ENCODE measurements at places on chromosomes 2 and 18.
A peak's percentile ranks its signal among the peaks of the same experiment; 100 is the strongest.

DNA sequence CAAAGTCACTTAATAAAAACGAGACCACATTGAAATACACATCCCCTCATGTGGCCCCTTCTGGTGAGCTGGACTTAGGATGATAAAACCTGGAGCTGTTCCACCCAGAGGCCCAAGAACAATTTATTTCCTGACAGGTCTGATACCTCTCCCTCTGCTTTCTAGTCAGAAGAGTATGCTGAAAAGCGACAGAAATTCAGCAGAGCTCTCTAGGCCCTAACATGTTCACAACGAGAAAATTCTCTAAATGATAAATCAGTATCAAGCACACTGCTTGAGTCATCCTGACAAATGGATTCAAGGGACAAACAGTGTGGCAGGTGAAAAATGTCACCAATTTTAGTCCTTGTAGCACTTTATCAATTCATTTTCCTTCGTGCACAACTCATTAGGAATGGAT, 233.5 kb downstream of the PID1 start:
- no peak for DNase-seq

DNA sequence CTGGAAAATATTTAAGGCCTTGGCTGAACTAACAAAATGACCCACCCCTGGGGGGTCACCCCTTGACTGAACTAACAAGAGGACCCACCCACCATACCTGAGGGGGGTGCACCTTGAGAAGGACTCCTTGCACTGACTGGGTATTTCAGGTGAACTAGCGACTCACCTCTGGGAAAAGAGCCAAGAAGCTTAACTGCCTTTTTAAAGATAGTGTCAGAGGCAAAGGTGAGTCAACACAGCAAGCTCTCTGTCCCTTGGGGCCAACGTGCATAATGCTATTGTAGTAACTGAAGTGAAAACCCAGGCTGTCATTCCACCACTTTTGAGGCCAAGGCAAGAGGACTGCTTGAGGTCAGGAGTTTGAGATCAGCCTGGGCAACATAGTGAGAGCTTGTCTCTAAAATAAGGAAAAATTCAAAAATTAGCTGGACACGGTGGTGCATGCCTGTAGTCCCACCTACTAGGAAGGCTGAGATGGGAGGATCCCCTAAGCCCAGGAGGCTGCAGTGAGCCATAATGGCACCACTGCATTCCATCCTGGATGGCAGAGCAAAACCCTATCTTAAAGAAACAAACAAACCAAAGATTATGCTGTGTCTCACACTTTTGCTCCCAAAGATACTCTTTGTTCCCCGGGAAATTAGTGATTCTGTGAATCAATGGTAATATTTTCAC, 36.4 kb upstream of the ZCCHC2 start:
- peak; percentile 23 for DNase-seq

DNA sequence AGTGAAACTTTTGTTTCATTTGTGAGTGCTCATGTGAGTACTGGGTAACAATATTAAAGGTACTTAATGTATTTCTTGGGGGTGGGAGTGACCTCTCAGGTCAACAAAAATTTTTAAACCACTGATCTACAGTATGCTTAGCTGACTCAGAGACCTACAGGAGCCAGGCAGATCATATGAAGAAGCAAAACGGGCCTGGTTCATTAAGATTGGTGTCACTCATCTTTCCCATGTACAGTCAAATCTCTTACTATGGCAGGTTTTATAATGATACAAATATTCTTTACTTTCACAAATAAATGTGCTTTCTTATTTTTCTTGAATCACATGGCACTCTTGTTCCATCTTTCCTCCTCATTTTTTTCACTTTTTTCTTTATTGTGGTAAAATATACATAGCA, 7.7 kb upstream of the TMSB10 start:
- DNase-seq, result no peak

DNA sequence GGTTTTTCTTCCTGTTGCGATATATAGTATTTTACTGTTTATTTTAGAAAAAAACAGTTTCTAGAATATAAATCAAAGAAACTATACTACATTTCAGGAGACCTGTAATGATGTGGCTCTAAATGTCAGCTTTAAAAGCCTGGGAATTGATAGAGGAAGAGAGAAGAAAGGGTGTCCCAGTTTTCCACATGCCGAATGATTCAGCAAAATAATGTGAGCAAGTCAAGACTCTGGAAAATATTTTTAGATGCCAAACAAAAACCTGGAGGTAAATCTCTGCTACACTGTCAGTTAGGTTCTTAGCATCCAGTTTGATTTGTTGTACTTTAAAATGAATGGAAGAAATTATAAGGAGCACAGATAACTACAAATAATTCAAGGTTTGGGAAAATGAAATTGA, 67.1 kb upstream of the DSG1 start:
- no peak for DNase-seq

DNA sequence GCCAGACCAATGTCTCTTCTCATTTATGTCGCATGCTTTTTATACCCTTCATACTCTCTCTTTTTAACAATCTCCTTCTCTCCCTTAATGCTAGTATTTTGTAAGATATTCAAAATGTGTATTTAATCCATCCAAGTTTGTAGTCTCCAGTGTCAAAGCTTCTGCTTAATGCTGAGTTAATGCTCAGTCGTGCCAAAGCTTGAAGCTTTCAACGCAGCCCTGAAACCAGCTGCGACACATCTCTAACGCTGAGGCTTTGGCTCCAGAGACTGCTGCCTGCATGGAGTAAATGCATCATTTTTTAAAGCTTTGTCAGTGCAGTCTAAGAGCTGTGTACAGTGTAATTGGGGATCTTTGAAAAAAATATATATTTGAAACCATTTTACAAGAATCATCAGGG, 2108.8 kb upstream of the PIK3C3 start:
- DNase-seq, result no peak

DNA sequence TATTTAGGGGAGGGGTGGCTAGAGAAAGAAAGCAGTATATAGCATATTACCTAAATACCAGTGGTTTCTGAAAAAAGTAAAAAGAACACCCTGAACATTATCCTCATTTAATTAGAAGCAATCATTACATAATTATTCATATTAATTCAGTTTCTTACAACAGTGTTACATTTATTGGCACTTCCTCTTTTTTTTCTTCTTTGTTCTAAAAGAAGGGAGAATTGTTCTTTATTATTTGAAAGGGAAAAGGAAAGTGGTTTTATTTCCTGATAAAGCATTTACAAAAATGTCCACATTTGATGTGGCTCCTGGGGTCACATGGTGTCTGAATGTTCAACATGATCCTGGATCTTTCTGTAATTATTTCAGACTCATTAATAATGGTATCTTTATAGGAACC, 254.9 kb upstream of the ZEB2 start:
- no peak for DNase-seq

DNA sequence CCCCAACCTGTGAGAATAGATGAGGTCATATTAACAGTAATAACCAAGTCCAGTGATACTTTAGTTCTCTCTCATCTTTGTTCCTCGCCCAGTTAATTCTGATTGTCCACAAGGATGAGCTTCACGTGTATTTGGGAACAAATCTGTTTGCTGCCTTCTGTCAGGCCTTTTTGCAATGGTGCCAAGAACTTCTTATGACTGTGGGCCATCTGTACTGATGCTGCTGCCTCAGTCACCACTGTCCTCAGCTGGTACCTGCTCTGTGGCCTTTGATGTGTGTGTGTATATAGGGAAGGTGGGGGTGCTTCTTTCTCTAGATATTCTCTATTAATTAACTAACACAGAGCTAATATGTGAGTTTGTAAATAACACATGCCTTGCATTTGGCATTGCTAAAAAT, 392.9 kb downstream of the TGIF1 start:
- no peak for DNase-seq

- DNase-seq, result no peak
Observed at GRCh38 chr18:51426996-51427395, 229.5 kb upstream of the MEX3C start.

DNA sequence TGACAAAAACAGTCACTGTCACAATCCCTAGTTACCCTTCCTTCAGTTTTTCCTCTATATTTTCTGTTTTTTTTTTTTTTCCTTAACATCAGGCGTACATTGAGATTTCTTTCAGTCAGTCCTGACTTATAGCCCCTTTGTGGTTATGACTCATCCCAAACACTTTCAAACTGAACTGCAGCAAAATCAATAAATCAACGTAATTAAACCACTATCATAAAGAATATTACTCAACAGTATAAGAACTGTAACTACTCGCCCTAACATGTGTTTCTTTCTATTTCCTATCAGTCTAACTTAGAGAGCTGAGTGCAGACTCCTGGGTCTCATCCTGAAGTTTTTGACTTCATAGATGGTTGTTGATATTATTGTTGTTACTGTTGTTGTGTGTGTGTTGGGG, 523.5 kb downstream of the LRRTM4 start:
- no peak for DNase-seq

DNA sequence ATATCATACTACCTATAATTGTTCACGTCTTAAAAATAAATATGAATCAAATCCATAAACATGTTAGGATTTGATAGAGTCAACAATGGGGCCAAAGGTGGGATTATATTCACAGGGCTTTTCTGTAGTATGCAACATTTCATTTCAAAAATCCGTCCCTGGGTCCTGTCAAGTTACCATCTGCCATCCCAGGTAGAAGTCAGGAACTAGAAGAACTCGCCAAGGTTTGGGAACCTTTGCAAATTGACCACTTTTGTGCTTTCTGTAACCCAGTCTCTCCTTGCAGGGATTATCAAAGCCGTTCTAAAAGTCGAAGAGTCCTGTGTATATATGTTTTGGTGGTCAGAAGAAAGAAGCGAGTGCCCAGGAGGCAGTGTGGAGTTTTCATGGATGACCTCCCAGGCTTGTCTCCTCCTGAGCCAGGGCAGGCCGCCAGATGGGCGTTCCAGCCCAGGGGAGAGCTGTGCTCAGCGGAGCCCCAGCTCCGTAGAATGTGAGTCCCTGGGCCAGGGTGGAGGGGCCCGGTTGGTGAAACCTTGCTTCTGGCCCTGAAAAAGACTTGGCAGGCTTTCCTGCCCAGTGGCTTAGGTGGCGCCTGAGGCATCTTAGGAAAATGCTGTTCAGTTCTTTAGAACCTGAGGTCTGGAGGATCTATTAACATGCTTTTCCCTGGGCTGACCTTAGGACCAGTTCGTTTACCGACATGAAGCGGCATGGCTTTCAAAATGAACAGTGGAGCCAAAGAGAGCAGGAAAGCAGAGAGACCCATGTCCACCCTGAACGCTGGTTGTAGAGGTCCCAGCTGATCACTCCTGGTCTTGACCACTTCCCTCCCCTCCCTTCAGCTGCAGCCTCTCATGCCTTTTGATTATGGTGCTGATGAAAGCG, 69.2 kb downstream of the LONRF2 start:
- no peak for DNase-seq

DNA sequence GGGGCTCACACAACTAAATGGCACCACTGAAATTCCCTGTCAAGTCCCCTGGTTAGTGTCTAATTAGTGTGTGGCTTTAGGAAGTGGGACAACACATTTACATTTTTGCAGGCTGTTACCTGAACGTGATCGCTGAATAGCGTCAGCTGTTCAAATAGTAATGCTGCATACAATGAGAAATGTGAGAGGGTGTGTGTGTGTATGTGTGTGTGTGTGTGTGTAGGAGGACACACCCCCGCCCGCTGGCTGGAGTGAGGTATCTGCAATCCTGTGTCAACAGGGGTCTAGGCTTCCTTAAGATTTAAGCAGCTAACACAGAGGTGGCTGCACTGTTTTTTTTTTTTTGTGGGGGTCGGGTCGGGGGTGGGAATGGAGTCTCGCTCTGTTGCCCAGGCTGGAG, 4.8 kb upstream of the LYPD6B start:
- no peak for DNase-seq

- DNase-seq, result no peak
Observed at GRCh38 chr2:65353927-65354326, 78.5 kb downstream of the SPRED2 start.

DNA sequence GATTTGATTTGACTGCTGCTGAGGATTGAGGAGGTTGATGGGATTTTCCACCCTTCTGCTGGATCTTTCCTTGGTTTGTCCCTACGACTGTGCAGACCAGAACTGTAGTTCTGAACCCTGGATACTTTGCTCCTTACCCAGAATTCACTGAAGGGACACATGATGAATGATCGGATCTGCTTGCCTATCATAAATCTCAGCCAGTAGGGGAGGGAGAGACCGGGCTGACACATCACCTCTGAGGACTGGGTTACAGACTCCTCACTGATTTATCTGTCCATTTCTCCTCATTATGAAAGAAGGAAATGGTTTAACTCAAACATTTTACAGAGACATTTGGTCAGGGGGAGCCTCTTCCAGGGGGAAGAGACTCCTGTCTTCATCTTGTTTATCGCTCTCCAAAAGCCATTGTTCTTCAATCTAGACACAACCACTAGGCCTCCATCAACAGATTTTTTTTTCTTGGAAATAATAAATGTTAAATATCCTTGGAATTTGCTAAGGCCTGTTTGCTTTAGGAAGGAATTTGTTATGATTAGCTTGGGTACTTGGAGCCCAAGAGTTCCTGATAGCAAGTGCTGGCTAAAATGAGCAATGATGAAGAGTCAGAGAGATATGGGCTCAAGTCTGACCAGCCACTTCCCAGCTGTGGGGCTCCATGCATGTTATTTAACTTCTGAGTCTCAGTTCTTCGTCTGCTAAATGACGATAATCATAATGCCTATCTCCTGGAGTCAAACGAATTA, 925.5 kb downstream of the SLC4A3 start:
- no peak for DNase-seq

DNA sequence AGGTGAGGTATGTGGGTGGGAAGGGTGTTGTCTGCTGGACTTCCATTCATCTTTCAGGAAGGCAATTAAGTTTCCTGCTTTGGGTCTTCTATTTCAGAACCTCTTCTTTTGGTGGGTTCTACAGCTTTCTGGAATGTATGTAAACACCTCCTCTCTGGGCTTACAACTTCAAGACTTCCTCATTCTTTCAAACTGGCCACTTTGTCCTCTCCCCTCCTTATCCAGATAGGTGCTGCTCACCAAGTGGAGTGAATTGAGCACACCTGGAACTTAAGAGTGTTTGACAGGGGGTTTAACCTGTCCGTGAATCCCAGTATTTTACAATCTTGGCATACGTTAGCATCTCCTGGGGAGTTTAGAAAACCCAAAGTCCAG, 5.2 kb upstream of the MRPL33 start:
- DNase-seq, result no peak

GRCh38 chr2:37582481-37583220, 88.8 kb downstream of the CDC42EP3 start:
- DNase-seq, result peak; percentile 30

GRCh38 chr18:71327850-71328249, 1039.0 kb downstream of the SOCS6 start:
- DNase-seq, result no peak

- no peak for DNase-seq
Observed at GRCh38 chr18:74155276-74155675, 7.0 kb downstream of the TIMM21 start.

GRCh38 chr2:54601339-54601738, 122.1 kb upstream of the EML6 start:
- DNase-seq, result no peak

GRCh38 chr2:147135376-147135775, 709.5 kb upstream of the ACVR2A start:
- DNase-seq, result no peak

- DNase-seq, result no peak
Observed at GRCh38 chr2:61582165-61582564, 44.0 kb upstream of the XPO1 start.

Measured in HCEC 1CT (cell line).